ENCODE measurements at places on chromosomes 5 and 9.

DNA sequence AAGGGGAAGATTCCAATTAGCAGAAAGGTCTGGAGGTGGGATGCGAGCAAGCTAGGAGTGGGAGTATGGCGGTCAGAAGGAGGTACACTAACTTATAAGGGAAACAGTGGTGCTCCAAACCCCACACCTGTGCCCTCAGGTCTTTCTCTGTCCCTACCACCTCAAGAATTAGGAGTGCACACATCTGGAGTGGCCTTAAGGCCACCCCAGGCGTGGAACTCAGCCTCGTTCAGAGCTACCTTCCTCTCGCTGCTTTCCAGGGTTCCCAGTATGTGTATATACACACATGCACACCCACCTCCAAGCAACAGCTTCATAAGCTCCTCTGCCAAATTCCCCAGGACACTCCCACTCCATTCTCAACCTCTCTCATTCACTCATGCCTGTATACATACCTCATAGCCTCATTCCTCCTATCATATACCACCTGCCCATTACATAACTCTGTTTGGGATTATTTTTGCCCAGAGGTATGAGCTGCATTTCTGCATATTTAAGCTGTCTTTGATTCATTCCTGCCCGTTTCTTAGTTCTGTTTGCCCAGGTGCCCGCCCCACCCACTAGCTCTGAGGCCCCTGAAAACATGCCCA lies 118.7 kb downstream of the PSD2 start:
- DNase-seq = no peak

- DNase-seq = no peak
Observed at GRCh38 chr5:124912638-124913328, 166.3 kb upstream of the ZNF608 start.

DNA sequence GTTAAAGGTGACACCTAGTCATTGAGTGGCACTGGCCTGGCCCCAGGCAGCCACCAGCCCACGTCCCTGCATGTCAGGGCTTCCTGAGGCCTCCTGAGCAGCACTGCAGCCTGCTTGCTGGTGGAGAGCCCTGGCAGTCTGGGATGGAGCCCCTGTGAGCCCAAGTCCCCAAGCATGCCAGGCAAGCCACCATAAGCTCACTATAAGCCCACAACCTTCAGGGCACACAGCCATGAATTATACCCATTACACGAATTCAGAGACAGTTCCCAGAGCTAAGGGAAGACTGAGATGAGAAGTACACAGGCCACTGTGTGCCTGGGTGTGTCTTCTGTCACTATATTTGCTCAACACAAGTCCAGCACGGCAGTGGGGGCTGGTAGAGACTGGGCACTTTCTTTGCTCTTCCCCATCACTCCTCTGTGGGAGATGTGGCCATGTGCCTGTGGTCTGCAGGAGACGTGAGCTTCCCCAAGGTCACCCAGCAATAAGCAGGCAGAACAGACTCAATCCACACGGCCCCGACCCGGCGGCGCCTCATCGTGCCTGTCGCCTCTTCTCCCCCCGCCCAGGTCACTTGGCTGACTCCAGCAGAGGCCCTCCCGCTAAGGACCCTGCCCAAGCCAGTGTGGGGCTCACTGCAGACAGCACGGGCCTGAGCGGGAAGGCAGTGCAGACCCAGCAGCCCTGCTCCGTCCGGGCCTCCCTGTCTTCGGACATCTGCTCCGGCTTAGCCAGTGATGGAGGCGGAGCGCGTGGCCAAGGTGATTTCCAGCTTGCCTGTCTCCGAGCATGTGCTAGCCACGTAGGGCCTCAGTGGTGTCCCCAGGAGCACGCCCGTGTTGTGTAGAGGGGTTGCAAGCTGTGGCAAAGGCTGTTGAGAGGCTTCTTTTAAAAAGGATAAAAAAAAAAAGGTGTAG lies 114.8 kb downstream of the WNK2 start:
- no peak for DNase-seq

DNA sequence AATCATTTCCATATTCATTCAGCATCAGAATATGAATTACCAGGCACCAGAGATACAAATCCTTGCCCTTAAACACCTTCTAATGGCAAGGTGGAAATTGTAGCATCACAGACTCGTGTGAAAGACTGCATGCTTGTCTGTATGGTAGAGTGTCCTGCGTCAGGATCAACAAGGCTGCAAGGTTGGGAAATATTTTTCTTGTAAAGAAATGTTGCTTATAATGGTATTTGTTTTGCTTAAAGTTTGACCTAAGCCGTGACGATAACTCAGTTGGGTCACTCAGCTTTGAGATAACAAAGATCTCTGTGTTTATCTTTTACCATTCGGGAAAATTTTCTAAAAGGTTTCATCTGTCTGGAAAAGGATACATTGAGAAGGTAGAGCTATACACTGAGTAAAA lies 87.6 kb downstream of the BASP1 start:
- DNase-seq = no peak

DNA sequence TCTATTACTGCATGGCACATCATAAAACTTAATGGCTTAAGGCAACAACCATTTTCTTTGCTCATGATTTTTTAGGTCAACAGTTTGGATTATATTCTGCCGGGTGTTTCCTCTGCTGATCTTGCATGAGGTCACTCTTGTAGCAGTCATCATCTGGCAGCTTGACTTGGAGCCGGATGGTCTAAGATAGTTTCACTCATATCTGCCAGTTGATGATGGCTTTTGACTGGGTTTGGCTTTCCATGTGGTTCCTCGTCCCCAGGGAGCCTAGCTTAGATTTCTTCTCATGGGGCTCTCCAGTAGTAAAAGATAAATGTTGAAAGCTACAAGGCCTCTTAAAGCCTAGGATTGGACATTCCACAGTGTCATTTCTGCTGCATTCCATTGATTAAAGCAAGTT lies 27.4 kb downstream of the LNPEP start:
- DNase-seq = peak; percentile 89

DNA sequence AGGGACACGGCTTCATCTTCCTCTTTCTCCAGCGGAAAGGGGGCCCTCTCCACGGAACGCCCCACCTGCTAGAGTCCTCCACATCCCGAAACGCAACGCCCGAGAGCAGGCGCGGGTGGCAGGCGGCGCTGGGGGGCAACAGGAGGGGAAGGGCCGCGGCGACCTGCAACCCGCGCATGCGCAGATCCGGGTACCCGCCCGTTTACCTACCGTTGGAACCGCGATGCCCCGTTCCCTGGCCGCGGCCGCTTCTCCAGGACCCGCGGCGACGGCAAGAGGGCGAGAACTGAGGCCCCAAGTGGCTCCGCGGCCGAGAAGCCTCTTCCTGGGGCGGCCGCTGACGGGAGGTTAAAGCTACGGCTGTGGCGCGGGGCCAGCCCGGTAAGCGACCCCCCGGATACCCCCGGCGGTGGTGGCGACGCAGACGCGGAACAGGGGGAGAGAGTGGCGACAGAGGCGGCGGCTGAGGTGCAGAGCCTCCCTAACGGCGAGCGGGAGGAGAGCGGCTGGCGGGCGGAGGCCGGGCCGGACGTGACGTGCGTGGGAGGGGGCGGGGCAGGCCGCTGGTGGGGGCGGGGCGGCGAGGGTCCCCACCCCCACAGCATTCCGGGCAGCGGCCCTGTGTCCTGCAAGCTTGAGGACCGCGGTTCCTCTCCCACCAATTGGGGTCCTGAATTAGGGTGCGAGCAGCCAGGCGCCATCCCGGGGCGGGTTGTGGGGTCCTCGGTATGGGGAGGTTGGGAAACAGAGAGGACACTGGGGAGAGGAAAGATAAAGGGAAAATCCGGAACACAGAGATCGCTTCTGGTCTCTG lies at the start of gene FAM13B:
Gene FAM13B, minus strand, starts transcription at position 508 of the 814 bp plus-strand sequence. CDS start 13,968 bp downstream, outside the sequence.
- DNase-seq = peak; percentile 92

DNA sequence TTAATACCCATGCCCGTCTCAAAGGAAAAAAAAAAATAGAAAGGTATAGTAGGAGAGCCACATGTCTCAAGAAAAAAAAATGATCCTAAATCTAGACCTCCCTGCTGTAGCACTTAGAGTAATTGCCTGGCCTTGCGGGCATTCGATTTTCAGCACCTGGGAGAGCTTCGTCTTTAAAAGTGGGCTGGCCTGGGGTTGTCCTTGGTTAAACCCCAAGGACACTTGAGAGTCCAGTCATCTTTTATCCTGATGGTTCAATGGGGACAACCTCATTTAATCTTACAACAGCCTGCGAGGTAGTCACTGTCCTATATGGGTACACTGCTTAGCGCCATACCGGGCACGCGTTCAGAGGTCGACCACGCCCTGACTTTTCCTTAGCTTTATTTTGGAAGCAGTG lies 60.1 kb downstream of the MAT2B start:
- DNase-seq = no peak

DNA sequence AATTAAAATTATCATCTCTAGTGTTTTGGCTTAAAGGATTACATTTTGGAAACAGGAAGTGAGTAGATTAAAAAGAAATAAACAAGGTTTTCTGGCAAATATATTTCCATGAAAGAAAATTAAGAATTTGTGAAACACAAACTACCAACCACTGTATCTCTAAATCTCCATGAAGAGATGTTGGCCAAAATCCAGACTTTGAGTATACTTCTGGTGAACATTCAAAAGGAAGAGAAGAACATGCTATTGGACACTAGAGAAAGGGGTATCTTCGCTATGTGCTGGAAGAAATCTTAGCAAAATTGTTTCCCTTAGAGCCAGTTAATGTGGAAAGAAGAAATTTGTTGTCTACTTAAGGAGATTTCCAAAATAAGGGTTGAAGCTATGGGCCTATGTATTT lies 710.4 kb upstream of the CTNND2 start:
- no peak for DNase-seq

GRCh38 chr5:149937610-149938009 lies 7.0 kb downstream of the PDE6A start:
- DNase-seq = no peak

DNA sequence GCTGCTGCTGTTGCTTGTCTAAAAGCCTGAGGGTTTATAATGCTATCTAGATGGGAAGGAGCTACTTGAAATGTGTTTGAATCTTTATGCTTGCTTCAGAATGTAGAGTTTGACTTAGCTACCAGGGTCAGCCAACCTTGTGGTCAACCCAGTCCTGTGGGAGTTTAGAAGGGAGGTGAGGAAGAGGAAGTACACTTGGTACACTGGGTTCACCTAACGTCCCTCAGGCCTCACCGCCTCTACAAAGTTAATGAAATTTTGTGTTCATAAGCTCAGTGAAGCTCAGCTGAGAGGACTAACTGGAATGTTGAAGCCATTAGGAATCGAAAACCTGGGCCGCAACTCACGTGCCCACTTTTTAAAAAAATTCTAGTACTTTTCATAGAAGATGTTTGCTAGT lies 10.7 kb downstream of the IQGAP2 start:
- no peak for DNase-seq

DNA sequence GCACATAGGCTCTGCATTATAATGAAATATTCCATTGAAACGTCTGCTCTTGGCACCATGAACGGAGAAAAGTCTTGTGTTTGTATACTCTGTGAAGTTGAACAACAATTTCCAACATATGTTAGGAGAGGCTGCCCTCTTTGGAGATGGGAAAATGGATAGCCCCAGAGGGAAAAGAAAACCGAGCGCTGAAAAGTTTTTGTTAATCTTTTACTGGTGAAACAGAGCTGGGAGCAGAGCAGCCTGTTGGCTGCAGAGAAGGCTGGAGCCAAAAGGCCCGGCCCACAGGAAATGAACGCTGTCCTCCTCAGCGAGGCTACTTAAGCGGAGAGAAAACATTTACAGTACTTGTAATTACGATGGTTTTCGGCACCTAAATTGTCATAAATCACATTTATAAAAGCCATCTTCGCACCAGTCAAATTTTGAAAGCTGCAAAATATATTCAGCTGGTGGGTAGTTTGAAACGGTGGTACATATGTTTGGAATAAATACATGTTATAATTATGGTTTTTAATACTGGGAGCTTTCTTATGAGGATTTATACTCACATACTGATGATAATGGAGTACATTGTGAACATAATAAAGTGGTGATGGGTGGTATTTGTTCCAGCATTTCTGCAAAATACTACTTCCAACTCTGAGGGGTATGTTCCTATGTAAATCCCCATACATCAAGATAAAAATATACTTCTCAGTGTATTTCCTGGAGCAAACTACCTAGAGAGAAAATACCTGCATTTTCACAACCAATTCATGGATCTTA lies 129.6 kb upstream of the CNTLN start:
- DNase-seq = peak; percentile 74

DNA sequence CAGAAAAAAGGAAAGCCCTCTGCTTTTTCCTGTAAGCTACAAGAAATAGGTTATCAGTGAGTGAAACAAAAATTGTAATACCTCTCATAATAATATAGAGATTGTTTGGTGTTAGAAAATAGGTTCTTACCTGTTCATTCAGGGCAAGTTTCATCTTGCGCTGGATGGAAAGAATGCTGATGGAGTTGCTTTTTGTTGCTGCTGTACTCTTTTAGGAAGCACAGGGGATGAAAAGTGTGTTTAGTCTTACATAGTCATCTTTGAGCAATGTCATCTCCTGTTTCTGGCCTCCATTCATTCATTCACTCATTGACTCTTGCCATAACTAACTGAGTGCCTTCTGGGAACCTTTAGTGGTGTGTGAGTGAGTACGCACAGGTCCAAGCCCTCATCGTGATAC lies 6.4 kb downstream of the ENTREP1 start:
- no peak for DNase-seq

GRCh38 chr5:67695369-67695768 lies 498.8 kb upstream of the CD180 start:
- DNase-seq = no peak

DNA sequence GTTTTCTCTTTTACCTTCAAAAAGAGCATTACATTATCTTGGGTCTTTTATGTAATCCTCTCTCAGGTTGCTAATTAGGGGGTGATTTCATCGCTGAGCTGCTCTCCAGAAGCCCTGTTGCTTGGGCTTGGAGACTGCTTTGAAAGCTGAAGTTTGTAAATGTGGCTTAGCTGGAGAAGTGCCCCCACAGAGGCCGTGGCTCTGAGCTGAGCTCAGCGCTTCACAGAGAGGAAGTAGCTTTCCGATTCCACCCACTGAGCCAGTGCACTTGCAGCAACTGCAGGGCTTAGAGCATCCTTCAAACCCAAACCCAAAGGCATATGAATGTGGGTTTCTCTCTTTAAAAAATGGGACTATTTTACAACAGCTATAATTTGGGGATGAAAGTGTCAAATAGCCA lies 13.7 kb upstream of the NXNL2 start:
- DNase-seq = no peak

DNA sequence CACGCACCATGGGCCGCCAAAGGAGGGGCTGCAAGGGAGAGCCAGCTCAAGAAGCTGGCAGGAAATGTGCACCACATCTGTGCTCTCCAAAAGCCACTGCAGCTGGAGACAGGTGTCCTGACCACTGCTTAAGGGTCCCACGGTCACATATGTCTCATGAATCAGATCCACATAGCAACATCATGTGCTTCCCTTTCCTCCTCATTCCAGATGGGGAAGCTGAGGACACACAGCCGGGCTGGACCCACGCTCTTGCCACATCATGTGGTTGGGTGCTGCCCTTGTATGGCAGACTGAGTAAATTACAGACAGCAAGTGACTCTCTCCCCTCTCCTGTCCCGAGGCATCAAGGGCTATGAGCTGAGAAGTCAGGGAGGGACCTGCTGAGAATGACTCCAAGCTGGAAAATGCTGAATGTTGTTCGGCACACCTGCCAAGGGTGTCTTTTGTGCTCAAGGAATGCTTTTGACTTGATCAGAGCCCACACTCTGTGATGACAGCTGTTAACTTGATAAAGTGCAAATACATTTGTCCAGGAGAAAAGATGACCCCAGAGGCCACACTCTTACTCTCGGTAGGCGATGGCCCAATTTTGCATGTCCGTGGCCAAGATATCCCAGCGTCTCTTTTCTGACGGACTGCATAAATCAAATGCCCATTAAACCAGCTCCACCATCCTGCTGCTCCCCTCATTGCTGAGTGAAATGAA lies 58.2 kb downstream of the NSUN2 start:
- no peak for DNase-seq

GRCh38 chr5:138950421-138951031 lies 75.4 kb upstream of the LRRTM2 start:
- no peak for DNase-seq
